CD4-positive, alpha-beta T cell treated with Interleukin-1 beta for 1 hour (primary cell): ENCODE measurements at places on chromosomes 12 and 14.

GRCh38 chr12:109775172-109775881 lies 57.9 kb downstream of the TRPV4 start:
- DNase-seq, result peak; percentile 69

- DNase-seq, result no peak
Measured at GRCh38 chr14:22896760-22897159, 13.7 kb downstream of the REM2 start.

GRCh38 chr14:55336691-55337090 lies 65.5 kb downstream of the FBXO34 start:
- DNase-seq, result no peak

DNA sequence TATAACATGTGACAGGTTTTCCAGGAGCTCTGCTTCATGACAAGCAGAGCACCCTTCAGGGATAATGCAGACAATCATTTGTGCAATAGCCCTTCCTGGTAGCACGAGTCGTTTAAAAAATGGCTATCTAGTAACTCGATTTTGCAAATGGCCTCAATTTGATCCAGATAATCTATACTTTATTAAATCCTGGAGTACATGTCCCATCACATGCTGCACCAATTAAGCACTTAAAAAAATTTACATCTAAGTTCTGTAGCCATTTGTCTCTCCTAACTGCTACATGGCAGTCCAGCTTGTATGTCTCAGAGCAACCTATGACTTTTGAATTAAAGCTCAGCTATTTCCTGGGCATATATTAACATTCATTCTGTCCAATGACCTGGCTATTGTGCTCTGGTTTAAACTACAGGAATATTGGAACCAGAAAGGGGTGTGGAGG lies 79.8 kb downstream of the TTC8 start:
- DNase-seq, result no peak

- no peak for DNase-seq
Measured at GRCh38 chr12:85681333-85681732, 154.9 kb downstream of the RASSF9 start.

GRCh38 chr12:2341051-2341751 lies 288.4 kb downstream of the CACNA1C start:
- DNase-seq, result no peak
